ENCODE measurements at places on chromosomes 12 and 14.

- DNase-seq, result no peak
Measured at GRCh38 chr12:59678759-59679411, 83.1 kb downstream of the SLC16A7 start.

DNA sequence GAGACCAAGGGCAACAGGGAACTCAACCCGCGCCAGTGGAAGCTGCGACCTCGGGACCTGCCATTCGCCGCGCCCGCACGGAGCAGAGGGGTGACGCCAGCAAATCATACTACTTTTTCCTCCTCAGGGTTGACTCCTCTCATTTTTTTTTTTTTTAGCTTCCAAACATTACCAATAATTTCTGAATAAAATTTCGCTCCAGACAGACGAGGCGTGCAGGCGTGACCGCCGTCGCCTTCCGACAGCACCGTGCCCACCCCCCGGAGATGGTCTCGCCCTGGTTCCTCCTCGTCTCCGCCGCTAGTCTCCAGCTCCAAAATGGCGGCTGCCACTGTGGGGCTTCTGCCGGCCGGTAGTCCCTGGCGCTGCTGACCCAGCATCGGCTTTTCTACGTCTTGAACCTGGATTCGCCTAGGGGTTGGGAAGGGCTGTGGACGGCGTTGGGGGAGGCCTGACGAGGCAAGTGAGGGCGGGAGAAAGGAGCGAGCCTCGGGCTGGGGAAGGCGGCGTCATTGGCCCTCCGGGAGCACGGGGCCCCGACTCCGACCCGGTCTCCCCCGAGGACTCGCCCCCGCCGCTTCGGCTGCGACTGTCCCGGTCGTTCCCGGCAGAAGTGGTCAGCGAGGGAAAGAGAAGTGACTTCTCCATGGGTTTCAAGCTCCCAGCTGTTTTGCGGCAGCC is at the start of the genes CPSF2 and NDUFB1:
Gene CPSF2, plus strand, starts transcription at position 300 of the 681 bp plus-strand sequence. CDS start 9,016 bp downstream, outside the sequence.
Gene NDUFB1, minus strand, starts transcription at position 37 of the 681 bp plus-strand sequence. CDS start 4,069 bp downstream, outside the sequence.
- peak; percentile 45 for DNase-seq

GRCh38 chr14:23147676-23148075 is 28.6 kb upstream of the CEBPE start:
- DNase-seq, result no peak

DNA sequence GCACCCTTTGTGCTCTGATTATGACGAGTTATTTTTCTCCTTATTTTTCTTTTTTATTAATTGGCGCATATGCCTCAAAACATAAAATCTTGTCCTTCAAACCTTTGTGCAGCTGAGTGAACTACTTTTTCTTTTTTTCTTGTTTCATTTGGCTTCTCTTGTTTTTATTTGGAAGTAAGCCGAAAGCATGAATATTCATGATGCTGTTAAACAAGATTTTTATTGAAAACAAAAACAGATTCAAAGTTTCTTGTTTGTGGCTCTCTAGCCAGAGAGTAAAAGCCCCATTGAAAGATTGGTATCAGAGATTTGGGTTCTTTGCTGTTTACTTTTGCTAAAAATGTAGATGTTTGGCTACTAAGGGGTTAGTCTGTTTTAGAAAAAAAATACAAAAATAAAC is 183.8 kb downstream of the TMEM132C start:
- no peak for DNase-seq

DNA sequence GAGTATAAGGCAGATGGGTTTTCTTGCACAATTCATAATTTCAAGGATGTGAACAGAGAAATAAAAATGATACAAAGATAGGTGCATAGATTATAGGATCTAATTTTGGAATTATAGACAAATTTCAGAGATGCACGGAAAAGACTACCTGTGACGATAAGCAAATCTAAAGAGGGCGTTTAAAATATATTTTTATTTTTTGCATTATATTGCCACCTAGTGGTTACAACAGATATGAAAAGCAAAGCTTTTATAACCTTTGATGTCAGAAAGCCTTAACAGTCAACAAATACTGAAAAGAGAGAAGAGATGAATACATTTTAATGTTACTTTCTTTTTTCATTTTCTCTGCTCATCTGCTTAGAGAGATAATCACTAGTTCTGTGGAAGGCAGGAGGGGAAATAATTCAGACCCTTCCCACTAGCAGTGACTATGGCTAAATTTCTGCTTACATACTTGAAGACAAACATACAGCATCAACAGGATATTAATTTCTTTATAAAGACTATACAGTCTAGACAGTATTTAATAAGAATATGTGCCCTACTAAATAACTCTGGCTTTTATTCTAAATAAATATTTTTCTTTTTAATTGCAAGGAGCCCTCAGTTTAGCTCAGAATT is 46.3 kb downstream of the NTS start:
- no peak for DNase-seq

DNA sequence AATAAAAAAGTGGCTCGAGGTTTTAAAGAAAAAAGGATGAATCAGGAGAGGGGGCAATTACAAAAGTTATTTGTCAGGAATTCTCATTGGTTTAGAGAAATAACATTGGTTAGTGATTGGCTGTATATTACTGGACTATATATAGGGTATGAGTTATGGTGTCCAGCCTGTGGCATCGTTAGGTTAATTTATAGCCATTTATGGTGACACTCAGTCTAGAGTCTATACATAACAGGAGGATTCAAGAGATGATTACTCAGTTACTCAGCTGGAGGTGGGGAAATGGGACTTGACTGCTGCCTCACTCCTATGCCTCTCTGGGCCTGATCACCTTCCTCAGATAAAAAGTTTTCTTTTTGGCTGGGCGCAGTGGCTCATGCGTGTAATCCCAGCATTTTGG is 25.6 kb upstream of the NFYB start:
- DNase-seq, result no peak

DNA sequence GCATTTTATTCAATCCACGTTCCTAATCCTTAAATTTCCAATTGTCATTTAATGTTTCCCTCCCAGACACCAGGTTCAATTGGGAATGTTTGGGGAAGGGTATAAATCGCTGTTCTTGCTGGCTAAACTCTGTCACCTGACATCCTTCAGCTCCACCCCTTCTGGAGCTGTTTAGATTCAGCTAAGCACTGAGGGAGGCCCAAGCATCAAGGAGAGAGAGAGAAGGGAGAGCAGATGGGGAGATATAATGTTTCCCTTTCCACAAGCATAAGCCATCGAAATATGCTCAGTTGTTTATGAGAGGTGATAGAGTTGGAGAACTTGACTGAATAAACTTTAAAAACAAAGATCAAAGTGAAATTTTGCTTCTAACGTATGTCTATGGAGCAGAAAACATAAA is 1.8 kb downstream of the ABCC9 start:
- no peak for DNase-seq

GRCh38 chr12:56720731-56721151 is 4.4 kb downstream of the NACA start:
- DNase-seq, result no peak

GRCh38 chr12:128977441-128977840 is 124.2 kb downstream of the GLT1D1 start:
- no peak for DNase-seq

DNA sequence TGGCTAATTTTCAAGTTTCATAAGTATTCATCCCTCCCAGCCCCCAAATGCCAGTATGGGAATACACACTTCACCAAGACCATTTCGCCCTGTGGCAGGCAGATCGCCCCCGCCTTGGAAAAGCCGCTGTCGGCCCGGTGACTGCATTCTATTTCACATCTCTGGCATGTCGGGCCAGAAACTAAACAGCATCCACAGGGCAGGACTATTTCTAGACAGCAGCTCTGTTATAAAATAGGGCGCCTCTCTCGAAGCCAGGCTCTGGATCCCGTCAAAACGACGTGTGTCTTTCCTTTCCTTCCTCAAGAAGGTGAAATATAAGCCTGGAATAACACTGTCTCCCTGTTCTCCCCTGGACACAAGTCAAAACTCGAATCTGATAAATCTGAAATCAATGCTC is 56.8 kb downstream of the GSC start:
- no peak for DNase-seq

DNA sequence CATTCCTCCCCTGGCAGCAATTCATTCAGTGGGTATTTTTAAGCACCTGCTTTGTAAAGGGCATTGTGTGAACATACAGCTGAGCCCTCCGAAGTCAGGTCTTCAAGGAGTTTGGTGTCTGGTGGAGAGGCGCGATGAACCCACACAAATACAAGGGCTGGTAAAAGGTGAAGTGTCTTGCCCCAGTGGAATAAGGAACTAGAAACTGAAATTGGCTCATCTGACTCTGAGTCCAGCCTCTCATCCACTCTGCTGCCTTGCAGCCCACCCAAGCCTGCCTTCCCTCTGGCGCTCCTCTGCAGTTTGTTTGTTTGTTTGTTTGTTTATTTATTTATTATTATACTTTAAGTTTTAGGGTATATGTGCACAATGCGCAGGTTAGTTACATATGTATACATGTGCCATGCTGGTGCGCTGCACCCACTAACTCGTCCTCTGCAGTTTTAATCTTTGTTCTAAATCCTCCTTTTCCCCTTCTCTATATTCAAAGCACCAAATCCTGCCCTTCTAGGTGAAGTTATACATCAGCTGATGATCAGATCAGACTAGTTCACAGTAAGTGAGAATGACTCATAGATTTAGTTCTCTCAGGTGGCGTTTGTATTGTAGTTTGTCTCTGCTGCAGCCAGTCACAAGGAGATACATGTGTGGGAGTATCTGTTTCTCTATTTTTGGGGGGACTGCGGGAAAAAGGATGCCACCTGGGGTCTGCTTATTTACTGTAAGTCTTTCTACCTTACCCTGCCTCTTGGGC is 394.5 kb downstream of the APAF1 start:
- no peak for DNase-seq

- DNase-seq, result no peak
Measured at GRCh38 chr12:69254046-69254445, 14.7 kb downstream of the CPSF6 start.

- DNase-seq, result no peak
Measured at GRCh38 chr12:125262851-125263250, 197.6 kb downstream of the AACS start.

- DNase-seq, result no peak
Measured at GRCh38 chr14:95784137-95784536, 70.2 kb upstream of the TCL1A start.

DNA sequence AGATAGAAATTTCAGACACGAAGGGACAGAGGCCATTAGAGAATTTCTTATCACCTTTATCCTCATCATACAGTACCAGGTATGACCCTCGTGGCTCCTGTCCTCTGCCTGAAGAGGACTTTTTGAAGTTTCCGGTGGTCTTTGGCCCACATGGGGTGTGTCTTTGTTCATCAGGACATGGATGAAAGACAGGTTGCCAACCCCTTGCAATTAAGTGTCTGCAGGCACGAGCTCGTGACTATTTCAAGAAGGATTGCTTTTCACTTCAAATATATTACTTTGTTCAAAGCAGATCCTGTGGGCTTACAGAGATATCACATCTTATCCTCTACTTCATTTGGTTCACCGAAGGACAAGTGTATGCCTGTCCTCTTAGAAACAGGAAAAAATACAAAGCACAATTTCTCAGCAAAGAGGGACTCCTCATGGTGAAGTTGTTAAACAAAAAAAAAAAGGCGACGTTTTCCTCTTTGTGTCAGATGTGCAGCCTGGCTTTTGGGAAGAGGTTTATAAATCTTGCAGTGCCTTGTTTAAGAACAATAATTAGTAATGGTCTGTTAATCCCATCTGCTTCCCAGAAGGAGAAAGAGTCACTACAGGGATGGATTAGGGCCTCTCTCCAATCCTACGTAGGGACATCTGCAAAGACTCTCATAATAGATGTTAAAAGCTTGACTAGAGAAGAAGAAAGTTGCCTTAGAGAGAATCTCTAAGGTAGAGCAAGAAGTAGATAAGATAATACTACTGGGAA is 13.5 kb upstream of the FAM234B start:
- no peak for DNase-seq

GRCh38 chr14:28755884-28756268 is 10.7 kb upstream of the FOXG1 start:
- no peak for DNase-seq

DNA sequence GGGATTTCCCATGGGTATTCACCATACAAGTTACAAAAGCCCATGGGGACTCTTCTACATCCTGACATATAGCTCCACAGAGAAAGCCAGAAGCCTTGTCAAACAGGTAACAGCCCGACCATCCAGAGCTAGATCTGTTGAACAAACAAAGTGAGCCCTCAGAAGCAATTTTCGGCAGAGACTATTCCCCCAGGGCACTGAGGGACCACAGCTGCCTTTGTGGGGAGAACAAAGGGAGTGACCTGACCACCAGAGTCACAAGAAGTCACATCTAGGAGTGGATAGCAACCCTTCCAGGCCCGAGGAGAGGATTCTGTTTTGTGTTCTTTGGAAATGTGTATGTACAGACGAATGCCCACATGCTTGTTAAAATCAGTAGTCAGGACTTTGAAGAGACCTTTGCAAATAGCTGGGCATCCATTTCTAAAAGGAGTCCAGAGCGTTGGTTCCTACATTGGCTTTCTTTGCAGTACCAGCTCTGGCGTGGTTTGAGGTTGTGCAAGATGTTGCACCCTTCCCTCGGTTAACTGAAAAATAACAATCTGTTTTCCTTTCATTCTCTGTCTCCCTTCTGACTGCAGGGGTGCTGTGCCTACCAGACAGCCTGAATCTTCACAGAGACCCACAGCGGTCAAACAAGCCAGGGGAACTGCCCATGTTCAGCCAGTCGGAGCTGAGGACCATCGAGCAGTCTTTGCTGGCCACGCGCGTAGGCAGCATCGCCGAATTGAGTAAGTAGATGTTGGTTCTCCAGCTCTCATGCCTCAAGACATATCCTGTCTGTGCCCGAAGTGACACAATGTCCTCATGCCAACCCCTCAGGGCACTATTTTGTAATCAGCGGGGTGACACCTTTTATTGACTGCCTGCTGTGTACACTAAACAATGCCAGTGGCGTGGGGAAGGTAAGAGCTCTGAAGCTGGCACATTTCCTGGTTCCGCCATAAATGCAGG is 165.4 kb upstream of the PWP1 start:
- no peak for DNase-seq

DNA sequence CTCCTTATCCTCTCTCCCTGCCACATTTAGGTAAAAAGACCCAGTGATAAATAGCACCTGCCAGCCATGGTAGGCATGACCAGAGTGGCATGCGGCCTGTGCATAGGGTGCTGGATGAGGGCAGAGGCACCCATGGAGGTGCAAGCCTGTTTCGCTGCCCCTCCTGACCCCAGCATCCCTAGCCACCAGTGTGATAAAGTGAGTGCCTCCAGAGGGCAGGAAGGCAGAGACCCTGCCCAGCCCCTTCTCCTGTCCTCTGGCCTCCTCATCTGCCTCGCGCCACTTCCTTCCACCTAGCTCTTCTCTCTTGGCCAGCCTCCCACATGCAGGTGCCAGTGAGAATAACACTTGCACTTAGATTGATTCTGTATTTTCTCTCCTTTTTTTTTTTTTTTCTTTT is 108.3 kb upstream of the FUT8 start:
- DNase-seq, result no peak

- no peak for DNase-seq
Measured at GRCh38 chr12:53226815-53227214, 5.2 kb downstream of the RARG start.

- DNase-seq, result no peak
Measured at GRCh38 chr12:44628180-44628579, 247.9 kb downstream of the NELL2 start.

- no peak for DNase-seq
Measured at GRCh38 chr14:80664576-80664975, 277.0 kb downstream of the CEP128 start.

GRCh38 chr14:32331206-32331605 is 2.1 kb downstream of the AKAP6 start:
- DNase-seq, result no peak

Data from PC-9 (cell line).